ENCODE measurements at places on chromosomes 2 and 18.
A peak's percentile ranks its signal among the peaks of the same experiment; 100 is the strongest.

GRCh38 chr2:212099658-212100057, 438.9 kb downstream of the ERBB4 start:
- DNase-seq, result no peak

GRCh38 chr2:61179701-61180639, 18.0 kb downstream of the C2orf74 start:
- DNase-seq, result peak; percentile 27

DNA sequence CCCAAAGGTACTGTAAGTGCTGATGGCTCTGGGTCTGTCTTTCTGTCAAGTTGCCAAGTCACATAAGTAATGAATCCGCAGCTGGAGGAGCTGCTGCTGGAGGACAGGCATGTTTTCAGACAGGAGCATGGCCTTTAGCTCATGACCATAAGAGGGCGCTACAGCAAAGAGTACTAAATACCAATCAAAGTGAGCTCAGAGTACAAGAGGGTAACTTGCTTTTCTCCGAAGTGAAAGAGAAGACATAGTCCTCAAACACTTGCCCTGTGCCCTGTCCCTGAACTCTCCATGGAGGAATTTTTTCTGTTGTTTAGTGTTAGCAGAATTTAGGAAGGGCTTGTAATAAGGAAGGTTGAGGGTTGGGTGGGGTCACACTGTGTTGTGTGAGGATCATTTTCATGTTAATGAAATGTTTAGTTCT, 58.0 kb upstream of the EML6 start:
- DNase-seq, result no peak

DNA sequence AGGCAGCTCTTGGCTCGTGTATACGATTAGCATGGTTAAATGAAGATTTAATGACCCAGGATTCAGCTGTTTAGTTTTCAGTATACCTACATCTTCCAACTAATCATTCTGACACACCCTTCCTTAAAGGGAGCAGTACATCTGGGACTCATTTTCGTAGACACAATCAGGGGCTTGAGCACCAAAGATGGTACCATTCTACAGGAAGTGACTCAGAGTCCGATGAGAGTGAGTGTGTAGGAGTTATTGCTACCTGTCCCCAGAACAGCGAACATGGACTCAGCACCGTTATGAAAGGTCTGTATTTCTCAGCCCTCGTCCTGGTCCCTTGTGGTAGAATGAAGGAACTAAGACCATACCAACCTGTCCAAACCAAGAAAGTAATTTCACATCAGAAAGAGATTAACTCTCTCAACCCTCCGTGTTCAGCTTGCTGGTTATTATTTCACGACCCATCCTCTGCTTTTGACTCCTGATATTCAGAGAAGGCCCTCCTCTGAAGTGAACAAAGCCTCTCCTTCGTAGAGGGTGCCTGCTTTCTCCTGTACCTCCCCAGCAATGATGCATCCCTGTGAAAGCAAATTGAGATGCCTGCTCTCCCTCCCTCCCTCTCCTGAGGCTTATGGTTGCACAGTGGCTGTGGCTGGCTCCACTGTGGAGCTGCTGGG, 214.8 kb downstream of the MTX2 start:
- no peak for DNase-seq

- no peak for DNase-seq
Observed at GRCh38 chr2:188984065-188984491, 9.9 kb downstream of the COL3A1 start.

- DNase-seq, result no peak
Observed at GRCh38 chr18:55003695-55004094, 44.4 kb upstream of the CCDC68 start.

DNA sequence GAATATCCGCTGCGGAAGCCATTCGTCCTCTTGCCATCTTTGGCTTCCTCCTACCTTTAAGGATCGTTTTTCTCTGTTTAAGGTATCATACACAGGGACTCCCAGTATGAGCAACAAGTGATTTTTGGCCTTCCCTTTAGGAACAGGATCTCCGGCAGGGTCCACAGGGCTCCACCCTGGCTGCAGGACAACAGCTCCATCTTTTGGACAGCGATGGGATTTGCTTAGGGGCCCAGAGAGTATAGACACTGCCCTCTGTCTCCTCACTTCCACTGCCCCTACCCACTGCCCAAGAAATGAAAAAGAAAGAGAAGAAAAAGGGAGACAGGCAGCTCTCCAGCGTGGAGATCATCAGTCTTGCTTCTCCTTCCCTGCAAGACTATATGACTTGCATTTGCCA, 224.5 kb downstream of the UXS1 start:
- no peak for DNase-seq

DNA sequence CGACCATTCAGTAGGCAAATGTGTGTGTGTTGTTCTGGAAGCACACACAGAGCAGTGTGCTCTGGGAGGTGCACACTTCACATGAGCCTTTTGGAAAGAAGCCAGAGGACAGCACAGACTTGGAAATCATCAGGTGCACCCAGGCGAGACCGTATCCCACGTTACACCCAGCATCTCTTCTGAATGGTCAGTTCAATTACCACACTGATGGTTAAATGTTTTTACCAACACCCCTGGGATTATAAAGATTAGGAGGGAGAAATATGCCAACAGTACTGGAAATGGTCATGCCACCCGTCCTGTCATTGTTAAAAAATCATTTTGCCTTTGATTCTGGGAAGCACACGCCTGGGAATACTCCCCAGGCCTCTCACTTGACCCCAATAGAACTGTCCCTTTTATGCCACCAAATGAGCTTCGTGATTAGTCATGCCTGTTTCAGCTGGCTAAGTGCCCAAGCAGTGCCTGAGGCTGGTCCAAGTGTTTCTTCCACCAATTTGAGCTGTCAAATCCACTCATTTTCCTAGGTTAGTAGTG, 183.7 kb downstream of the NRP2 start:
- DNase-seq, result no peak

DNA sequence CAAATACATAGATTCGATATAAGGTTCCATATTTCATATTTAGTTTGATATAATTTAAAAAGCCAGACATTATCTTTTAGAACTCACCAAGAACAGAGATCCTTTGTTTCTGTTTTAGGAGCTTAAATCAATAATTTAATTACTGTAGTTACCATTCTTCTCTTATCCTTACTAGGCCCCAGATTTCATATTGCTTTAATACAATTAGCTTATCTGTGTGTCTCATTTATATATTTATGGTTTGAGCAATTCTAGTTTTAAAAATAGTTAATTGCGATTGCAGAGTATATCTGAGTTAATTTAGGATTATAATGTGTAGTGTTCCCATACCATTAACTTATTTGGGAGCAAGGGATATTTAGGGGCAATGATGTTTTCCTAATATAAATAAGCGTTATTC, 558.8 kb upstream of the ZNF804A start:
- DNase-seq, result no peak

- DNase-seq, result no peak
Observed at GRCh38 chr2:72210470-72210869, 62.8 kb upstream of the CYP26B1 start.

- no peak for DNase-seq
Observed at GRCh38 chr2:98734162-98734561, 3.2 kb upstream of the MGAT4A start.

GRCh38 chr18:25350489-25351251, 1.3 kb downstream of the ZNF521 start:
- DNase-seq, result no peak

DNA sequence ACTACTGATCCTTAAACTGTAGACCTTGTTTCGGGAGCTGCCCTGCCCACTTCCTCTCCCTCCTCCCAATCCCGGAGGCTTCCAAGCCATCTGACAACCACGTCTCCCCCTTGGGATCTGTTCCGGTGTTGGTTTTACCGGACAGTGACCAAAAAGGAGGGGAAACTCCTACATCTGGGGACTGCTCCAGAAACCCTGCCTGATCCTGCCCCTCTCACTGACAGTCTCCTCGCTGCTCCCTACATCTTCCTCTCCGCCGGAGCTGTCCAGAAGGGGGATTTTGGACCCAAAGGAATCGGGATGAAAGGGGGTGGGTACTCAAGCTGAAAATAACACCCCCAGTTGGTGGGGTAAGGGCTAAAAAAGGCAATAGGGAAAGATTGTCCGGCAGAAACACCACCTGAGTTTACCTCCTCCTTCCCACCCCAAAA, 1.5 kb downstream of the INO80D start:
- DNase-seq, result no peak

GRCh38 chr2:27752551-27753237, 18.8 kb upstream of the MRPL33 start:
- no peak for DNase-seq

DNA sequence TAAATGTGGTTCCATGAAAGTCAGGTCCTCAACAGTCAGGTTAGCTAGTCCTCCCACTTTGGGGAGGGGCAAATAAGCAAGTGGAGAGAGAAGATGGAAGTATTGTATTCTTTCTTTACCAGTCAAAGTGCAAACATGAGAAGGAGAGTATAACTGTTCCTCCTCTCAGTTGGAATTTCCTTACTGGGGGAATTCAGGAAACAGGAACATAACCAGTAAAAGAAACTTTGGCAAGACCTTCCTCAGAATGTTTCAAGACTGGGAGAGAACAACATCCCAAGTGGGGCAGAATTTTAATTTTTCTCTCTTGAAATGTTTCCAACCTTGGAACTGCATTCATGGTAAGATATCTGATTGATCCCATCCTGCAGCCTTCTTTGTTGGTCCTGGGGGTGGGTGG, 552.4 kb upstream of the TNP1 start:
- DNase-seq, result no peak

DNA sequence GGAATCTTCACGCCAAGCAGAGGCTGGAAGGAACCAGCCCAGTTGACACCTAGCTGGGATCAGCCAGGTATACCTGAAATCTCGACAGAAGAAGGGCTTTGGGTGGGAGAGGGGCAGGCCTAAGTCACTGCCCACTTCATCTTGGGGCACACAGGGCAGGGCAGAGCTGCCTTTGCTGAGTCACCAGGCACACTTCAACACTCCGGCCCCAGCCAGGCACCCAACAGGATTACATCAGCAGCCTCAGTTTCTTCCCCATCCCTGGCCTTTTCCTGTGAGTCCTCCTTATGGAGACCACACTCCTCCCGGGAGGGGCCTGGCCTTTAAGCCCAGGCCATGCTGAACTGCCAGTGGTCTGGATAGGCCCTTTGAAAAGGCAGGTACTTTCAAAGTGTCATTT, 201.7 kb upstream of the HS6ST1 start:
- DNase-seq, result no peak

GRCh38 chr18:60894254-60894945, 438.8 kb upstream of the CDH20 start:
- DNase-seq, result no peak

GRCh38 chr18:13534631-13535030, 191.7 kb downstream of the FAM210A start:
- no peak for DNase-seq

GRCh38 chr2:172389685-172390339, 37.6 kb upstream of the ITGA6 start:
- no peak for DNase-seq

GRCh38 chr18:13278062-13278630, 59.6 kb downstream of the LDLRAD4 start:
- no peak for DNase-seq

DNA sequence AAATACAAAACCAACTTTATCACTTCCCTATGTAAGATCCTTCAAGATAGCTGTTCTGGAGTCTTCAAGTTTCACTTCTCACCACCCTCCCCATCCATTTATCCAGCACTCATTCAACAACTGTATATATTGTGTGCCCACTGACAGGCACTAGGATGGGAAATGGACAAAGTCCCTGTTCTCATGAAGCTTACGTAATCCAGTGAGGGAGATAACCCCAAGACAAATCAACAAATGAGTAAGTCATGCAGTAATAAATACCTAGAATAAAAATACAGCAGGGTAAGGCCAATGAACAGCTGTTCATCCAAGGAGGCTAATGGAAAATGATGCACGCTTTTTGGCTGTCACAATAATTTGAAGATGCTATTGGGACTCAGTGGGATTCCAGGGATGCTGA, 133.8 kb downstream of the MEMO1 start:
- DNase-seq, result no peak

DNA sequence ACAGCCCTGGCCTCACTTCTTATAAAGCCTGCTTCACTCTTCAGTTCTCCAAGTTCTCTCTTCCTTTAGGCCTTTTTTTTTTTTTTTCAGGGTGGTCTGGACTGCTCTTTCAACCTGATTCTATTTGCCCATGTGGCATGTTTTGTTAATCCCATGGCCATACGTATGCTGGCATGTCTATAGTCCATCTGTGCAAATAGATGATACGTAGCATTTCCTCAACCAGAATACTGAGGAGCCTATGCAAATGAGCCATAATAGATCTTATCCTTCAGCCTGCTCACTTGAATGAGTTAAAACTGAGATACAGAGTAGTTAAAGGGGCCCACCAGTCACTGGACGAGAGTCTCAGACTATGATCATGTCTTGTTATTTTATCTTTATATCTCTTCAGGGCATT, 265.2 kb upstream of the CXCR4 start:
- DNase-seq, result no peak

GRCh38 chr18:79918615-79919011, 32.8 kb downstream of the SLC66A2 start:
- no peak for DNase-seq

GRCh38 chr2:220811952-220812570, 760.0 kb downstream of the EPHA4 start:
- no peak for DNase-seq

- DNase-seq, result no peak
Observed at GRCh38 chr18:76314015-76314414, 181.0 kb downstream of the ZNF516 start.

DNA sequence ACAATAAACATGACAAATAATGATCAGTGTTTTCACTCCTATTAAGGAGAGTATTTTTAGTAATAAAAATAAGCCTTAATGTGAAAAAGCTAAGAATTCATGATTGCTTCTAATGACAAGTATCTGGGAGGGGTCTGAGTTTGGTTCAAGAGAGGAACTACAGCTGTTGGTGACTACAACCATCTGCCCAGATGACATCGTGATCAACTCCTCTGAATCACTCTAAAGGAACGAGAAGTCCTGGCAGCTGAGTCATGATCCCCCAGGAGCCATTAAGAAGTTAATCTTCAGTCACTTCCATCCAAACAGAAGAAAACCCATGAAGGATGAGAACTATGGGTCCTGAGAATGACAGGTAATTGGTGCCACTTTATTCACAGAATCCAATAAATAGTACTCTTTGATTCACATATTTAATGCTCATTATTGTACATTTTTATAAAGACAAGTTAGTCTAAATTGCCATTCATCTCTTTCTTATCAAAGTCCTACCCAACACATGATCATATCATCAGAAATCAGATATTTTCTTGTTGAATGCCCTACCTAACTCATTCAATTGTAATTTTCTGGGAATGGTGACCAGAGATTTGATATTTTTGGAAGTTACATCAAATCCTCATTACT, 6.8 kb downstream of the TFPI start:
- peak; percentile 27 for DNase-seq
